ENCODE measurements at places on chromosomes 12 and 14. TPM values are rescaled to one million over a fixed set of nuclear protein-coding genes. Genes with fewer than 3 reads are reported as not detected.

Gene KLRF2
- not detected for total RNA-seq

- DNase-seq, result no peak
These were observed 55.0 kb upstream of the TMTC1 start for GRCh38 chr12:29838768-29839167.

GRCh38 chr14:34184126-34184525, 233.3 kb upstream of the EGLN3 start:
- no peak for DNase-seq

Gene SELPLG
- total RNA-seq, result not detected

Gene B3GNT4
- total RNA-seq, result 1.8 TPM

- no peak for DNase-seq
These were observed 119.5 kb downstream of the ANO4 start for GRCh38 chr12:100913872-100914592.

GRCh38 chr12:56031987-56032386, 9.7 kb upstream of the RPS26 start:
- DNase-seq, result no peak

GRCh38 chr14:100144996-100145646, 14.3 kb downstream of the DEGS2 start:
- DNase-seq, result no peak

Data from endodermal cell (in vitro differentiated cells).